ENCODE measurements at places on chromosomes 11 and 22.

DNA sequence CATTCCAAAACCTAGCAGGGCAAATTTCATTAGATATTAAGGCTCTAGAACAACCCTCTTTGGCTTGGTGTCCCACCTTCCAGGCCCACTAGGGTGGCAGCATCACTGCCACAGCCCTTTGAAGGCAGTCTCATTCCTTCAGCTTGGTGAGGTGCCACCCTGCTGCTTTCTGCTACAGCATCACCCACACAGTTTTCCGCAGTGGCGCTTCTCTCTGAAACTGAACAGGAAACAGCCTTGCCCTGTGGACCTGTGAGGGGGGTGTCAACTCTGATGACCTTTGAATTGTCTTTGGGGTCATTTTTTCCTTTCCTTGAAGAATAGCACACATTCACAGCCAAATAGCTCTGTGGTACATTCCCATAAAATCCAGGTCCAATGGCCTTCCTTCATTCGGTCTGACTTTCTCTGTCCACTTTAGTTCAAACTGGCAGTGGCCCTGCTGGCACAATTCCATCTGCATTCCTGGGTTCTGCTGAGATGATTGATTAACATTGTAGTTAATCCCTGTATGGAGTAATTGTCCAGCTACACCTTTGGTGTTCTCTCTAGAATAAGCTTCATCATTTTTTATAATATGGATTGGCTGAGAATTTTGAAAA is 251.9 kb upstream of the FAT3 start:
- no peak for DNase-seq

GRCh38 chr11:94241896-94242295 is 62.5 kb upstream of the IZUMO1R start:
- no peak for DNase-seq

DNA sequence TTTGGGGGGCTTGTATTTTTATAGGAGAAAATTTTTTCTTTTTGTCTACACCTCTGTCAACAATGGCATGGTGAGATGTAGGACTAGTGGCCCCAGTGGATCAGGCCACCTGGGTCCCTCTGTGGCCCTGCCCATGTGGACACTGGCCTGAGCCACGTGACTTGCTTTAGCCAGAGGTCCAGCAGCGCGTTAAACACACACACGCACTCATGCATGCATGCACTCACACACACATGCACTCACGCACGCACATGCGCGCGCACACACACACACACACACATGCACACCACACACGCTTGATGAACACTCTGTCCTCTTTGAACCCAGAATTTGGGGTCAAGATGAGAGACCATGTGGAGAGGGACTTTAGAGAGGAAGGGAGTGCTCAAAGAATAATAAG is 59.4 kb upstream of the NUP50 start:
- no peak for DNase-seq

DNA sequence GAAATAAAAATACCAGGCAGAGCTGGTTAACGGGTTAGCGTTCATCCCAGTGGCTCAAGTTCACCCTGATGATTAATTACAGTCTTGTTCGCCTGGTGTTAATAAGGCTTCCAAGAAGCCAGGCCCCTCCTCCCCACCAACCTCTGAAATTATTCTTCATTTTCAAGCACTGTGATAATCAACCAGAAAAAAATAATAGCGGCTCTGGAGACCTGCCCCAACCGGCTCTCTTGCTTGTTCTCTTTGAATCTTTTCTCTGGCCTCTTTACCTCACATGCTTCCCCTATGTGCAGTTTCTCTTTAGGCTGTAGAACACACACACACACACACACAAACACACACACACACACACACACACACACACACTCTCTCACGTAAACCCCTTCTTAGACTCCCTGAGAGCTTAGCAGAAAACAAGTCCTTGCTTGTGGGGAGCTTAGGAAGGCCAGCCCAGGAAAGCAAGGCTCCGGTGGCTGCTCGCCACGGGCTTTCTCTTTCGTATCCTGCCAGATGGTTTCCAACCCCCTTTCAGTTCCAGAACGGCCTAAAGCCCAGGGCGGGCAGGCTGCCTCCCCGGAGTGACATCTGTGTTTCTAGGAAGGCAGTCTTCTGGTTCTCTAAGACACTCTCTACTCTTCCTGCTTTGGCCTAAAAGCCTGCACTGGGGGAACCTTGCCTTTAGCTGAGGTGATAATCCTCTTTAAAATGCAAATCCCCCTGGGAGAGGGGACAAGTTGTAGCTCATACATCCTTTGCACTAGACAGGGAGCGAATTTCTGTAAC is 106.4 kb upstream of the SESN3 start:
- peak; percentile 23 for DNase-seq

- DNase-seq: no peak
Measured at GRCh38 chr11:110331626-110332025, 35.2 kb upstream of the RDX start.

DNA sequence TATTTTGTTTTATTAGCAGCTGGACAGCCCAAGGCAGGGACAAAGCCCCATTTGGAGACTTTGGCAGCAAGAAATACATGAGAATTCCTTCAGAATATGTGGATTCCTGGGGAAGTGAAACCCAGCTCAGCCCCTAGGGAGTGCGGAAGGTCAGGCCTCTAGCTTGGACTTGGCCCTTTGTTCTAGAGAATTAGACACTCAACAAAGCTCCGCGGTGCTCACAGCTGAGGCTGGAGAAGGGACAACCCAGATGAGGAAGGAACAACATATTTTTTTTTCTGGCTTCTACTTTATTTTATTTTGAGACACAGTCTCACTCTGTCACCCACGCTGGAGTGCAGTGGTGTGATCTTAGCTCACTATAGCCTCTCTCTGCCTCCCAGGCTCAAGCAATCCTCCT is 44.7 kb upstream of the SEPTIN5 start:
- no peak for DNase-seq

DNA sequence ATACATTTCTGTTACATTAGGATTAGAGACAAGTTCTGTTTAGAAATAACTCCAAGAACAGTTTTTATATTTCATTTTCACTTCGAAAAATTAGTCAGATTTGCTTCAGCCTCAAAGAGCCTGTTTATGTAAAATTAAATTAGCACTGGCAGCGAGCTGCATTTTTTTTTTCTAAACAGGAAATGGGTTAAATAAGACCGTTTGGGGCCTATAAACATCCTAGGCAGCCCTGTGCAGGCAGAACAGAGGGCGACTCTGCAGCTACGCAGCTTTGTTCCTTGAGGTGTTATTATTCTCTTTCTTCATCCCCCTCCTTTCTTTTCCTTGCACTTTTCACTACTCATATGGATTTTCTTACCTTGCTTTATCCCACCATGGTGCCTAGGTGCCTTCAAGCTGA is 48.7 kb downstream of the CWC15 start:
- no peak for DNase-seq

DNA sequence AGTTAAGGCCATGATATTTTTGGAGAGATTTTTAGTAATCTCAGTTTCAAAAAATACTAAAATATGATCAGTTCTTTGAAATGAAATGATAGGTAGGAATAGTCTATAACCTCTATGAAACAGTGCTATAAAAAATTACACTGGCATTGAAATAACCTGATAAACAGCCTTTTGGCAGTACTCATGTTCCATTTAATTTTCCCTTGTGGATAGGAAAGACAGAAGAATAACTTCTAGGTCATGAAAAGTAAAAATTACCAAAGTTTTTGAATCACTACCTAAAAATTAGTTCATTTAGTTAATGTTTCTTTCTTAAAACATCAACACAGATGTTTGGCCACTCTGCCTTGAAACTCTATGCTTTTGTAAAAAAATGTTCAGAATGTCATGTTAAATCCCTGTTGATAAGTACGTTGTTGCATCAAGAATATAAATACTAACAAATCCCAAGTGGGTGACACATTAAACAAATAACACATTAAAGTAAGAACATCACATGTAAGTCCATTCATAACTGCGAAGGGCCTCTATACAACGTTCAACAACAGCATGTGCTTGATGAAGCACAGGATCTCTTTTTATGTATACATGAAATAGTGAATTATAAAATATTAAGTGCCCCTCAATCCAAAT is 290.2 kb downstream of the SWAP70 start:
- DNase-seq: no peak

DNA sequence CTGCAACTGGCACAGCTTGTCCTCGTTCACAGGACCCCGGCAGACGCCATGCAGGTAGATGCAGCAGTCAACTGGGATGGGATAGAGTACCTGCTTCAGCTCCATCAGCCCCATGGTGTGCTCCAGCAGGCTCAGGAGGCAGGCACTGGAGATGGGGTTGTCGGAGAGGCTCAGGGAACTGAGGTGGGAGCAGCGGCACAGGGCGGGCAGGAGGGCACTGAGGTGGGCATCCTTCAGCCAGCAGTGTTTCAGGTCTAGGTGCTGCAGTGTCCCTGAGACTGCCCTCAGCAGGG is 8.7 kb upstream of the TOP3B start:
- DNase-seq: no peak

DNA sequence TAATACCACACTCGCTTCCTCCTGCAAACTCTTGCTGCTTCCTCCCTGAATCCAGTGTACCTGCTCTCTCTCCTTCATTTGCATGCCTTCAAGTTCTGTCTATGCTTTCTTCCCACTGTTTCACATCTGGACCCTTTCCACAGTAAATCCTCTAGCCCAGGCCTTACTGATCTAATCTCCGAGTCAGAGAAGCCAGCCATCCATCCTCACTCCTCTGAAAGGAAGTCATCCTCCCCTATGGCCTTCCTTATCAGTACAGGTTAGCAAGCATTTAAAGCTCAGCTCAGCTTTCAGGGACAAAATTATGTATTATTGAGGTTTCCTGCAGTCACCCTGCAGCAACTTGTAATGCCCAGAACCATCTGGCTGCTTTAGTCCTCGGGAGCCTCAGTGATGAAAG is 116.1 kb downstream of the GALNT18 start:
- DNase-seq: no peak

- DNase-seq: no peak
Measured at GRCh38 chr22:24200619-24201212, 19.4 kb downstream of the SUSD2 start.

DNA sequence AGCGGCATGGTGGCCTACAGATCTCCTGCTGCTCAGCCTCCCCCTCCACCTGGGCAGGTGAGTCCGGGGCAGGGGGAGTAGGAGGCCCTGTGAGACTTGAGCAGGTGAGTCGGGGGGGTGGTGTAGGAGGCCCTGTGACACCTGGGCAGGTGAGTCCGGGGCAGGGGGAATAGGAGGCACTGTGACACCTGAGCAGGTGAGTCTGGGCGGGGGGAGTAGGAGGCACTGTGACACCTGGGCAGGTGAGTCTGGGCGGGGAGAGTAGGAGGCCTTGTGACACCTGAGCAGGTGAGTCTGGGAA is 299.3 kb downstream of the BRD1 start:
- no peak for DNase-seq

DNA sequence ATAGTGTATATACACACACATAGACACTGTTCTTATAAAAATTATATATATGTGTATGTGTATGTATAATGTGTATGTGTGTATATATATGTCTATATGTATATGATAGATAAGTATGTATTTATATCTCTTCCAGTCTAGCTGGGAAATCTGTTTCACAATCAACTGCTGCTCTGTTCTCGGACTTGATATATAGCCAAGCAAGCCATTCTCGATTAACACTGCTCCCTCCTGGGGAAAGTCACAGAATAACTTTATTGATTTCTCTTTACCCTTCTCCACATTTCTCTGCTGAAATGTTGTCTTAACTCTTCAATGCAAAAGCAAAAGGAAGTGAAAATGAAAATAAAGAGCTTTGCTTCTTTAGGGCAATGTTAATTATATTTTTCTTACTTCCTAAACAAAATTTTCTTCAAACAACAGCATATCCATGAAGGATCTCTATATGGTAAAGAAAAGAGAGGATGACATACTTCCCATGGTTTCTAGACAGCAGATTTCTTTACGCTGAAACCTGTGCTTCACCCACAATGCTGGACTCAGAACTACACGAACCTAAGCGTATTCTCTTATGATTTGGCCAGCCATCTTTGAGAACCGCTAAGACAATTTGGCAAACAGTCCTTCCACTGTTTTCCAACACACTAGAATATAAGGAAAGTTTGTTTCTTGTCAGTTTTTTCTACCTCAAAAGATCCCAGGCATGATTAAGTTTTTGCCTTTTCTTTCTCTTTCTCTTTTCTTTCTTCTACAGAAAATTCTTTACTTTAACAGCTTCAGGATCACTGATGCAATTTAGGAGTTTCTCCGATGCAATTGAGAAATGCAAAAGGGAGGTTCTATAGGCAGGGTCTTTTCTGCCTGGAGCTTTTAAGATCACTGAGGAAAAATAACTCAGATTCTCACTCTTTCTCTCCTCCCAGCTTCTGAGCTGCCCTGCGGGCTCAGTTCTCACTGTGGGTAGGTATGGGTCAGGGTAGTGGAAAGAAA is 1.9 kb downstream of the BLID start:
- no peak for DNase-seq

GRCh38 chr11:8362899-8363298 is 99.2 kb upstream of the LMO1 start:
- DNase-seq: no peak

Data from activated CD4-positive, alpha-beta T cell treated with anti-CD3 and anti-CD28 coated beads for 24 hours (primary cell).